Stimulated activated CD8-positive, alpha-beta memory T cell treated with anti-CD3 and anti-CD28 coated beads, Interleukin-2, amount 100 ng/mL, for 48 hours (primary cell): ENCODE measurements at places on chromosomes 4 and X.

- no peak for DNase-seq
Observed at GRCh38 chr4:6058531-6059374, 40.5 kb upstream of the C4orf50 start.

DNA sequence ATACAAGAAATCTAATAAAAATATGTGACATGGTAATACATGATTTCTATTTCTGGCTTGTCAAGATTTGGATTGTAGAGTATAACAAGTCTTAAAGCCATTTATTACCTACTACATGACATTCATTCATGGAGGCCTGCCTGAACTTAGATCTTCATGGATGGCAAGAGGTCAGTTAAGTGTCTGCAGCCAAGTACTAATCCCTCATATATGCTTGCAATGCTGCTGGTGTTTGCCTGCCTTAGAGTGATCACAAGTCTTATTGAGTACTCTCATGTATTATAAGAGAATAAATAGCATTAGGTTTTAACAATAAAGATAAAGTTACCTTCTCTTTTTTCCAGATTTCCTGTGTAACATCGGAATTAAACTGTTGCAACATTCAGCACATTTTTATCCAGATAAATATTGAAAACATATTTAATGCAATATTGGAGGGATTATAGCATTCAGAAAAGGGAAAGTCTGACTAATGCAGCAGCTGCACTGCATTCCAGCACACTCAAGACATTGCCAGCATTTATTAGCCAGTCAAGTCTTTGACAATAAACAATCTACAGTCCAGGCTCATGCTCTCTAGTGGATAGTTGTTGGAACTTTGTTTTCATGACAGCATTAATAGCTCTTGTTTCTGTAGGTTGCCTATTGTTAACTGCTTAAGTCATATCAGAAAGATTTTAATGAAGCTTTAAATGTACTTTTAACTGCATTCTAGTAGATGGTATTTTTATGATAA lies 737.1 kb downstream of the FAT4 start:
- DNase-seq = no peak

- DNase-seq = no peak
Observed at GRCh38 chr4:40594261-40595178, 35.1 kb downstream of the RBM47 start.

- DNase-seq = no peak
Observed at GRCh38 chr4:138439143-138439581, 197.0 kb upstream of the SLC7A11 start.

DNA sequence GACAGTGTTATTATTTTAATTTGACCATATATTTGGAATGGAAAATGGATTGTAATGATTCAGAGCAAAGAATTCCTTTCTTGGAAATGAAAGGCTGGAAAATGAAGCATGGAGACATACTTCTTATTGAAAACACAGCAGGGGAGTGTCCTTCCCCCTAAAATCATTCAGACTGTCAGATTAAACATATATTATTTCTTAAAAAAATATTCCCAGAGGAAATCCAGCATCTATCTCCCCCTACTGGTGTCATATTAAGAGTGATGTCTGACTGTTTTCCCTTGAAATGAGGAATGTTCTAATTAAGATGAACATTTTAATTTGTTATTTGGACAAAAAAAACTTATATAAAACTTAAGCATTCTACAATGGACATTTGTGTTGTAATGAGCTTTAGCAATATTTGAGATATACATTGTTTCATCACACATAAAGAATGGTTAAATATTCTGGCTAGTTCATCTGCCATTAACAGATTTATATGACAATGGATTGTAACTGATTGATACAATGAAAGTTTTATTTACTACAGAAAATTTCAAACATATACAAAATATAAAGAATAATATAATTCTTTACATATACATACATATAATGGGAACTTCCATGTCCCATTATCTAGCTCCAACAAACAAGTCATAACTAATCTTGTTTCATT lies 264.6 kb downstream of the SPRY1 start:
- no peak for DNase-seq

DNA sequence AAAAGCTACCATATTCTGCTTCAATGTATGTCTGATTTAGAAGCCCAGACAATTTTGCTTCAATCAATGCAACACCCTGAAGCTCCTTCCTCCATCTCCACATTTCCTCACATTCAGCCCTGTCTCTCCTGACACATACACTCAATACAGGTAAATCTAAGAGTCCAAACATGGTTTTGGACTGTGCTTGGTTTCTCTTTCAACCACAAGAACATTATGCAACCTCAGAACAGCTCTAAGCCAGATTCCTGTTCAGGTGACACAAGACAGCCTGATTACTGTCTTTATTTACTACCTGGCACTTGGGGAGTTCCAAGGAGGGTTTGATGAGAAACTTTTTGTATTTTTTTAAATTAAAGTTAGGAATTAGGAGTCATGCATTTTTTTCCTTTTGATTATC lies 307.5 kb upstream of the SLIT2 start:
- no peak for DNase-seq

DNA sequence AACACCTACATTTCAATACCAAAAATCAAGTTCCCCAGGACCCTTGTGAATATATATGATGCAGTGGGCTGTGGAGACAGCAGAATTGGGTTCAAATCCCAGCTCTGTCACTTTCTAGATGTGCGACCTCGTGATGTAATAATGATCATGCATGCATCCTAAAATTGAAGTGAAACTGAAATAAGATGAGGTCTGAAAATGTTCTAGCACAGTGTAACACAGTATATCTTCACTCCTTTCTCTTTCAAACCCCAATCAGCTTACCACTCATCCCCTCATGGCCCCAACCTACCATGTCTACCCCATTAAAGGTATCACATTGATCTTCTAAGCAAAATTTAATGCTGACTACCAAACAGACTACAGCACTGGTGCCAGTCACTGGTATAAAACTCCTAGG lies 69.9 kb upstream of the BRS3 start:
- DNase-seq = no peak

DNA sequence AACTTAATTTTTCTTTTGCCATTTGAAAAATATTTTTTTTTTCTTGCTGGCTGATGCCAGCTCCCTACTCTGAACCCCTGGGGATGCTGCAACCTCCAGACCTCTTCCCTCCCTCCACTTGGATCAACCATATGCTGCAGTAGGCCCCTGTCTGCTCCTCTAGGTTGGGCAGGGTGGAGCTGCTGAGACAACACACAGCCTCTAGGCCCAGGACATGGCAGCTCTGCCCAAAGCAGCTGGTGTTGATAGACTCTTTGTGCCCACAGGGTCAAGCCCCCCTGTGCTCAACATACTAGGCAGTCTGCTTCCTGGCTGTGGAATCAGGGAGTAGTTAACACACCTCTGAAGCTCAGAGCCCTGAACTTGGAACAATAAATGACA lies 19.9 kb upstream of the CLNK start:
- no peak for DNase-seq

DNA sequence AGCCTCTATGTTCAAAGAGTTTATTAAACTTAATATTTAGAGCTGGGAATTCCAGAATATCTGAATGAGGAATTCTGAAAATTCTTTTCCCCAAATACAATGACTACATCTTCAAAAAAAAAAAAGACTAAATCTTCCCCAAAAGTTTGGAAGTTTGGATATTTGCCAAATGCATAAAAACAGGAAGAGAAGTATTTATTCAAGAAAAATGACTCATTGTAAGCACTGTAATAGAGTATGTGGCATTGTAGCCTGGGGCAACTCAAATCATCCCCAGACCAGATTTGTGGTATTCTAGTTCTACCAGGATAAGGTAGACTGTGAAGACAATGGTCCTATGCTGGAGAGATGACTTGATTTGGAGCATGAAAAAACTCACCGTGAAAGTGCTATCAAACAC lies 78.5 kb upstream of the PDHA2 start:
- no peak for DNase-seq

- no peak for DNase-seq
Observed at GRCh38 chr4:145043306-145043705, 54.7 kb downstream of the ANAPC10 start.

- DNase-seq = no peak
Observed at GRCh38 chr4:33948921-33949320, 2295.4 kb downstream of the ARAP2 start.

GRCh38 chr4:143377611-143378099 lies 41.0 kb downstream of the GAB1 start:
- DNase-seq = no peak

GRCh38 chr4:7917669-7918068 lies 22.0 kb downstream of the AFAP1 start:
- DNase-seq = no peak

- no peak for DNase-seq
Observed at GRCh38 chrX:82757614-82758013, 750.5 kb upstream of the POU3F4 start.

GRCh38 chr4:56038487-56039162 lies 89.9 kb downstream of the CEP135 start:
- no peak for DNase-seq

GRCh38 chrX:19747652-19748610 lies 139.5 kb downstream of the SH3KBP1 start:
- DNase-seq = peak; percentile 47

GRCh38 chr4:41044165-41044564 lies 170.2 kb downstream of the APBB2 start:
- DNase-seq = no peak

DNA sequence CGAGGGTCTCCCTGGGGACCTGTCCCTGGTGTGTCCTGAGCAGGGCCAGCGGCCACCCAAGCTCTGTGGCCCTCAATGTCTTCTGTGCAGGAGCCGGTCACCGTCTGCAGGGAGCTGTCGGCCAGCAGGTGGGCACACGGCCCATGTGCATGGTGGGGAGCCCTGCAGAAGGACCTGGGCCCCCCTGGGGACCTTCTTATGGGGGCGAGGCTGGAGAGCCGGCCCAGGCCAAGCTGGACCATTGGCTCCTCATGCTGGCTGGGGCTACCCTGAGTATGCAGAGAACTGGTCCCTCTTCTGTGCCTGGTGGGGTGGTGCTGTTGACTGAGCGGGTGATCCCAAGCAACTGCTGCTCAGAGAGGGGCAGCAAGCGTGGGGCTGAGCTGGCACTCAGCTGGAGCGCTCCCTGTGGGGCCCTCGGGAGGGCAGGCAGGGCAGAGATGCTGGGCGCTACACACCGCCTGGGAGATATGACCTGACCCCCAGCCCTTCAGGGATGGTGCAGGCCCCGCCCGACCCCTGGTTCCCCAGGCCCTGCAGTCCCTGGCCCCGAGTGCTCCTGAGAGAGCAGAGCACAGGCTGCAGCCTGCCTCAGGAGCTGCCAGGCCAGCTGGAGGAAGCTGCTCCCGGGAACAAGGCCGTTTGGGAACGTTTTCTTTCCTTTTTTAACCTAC lies 14.8 kb downstream of the NAT8L start:
- no peak for DNase-seq
